Prostate gland (tissue), 2 donors: ENCODE measurements at places on chromosomes 2 and 18. TPM values are rescaled to one million over a fixed set of nuclear protein-coding genes. Genes with fewer than 3 reads are reported as not detected.
A peak's percentile ranks its signal among the peaks of the same experiment; 100 is the strongest.

DNA sequence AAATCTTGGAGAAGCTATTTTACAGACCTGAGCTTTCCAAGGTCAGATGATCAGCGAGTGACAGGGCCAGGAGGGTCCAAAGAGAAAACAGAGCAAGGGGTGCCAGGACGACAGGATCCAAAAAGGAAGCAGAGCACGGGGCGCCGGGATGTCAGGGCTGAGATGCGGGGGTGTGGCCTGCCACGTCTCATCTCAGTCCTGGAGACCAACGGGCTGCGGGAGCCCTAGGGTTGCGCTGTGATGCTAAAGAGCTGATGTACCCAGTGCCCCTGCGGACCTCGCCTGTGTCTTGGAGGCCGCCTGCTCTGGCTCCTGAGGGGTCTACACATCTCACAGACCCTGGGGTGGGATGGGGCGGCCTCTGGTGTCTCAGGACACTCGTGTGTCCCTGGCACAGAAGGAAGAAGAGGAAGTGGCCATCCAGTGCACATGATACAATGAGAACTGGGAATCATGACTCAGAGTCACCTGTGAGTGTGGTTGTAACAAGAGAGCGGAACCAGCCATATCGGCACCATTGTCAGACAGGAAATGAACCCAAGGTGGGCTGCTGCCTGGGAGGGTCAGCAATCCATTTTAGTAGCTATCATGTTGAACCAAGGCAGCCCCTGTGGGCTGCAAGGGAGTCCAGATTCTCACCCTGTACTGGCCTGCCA lies 97.8 kb downstream of the MYT1L start:
- H3K27me3 ChIP-seq: no peaks in the 10 kb centered on the region
- DNase-seq: no peak
- no peak overlapping the region for H3K27ac ChIP-seq

- H3K36me3 ChIP-seq: no peaks in the 10 kb centered on the region
- H3K4me3 ChIP-seq: no peak overlapping the region
- DNase-seq: peak; percentile 52
- H3K4me1 ChIP-seq: no peaks in the 10 kb centered on the region
- peaks cover 3% of the 10 kb centered on the region for H3K27me3 ChIP-seq
Observed at GRCh38 chr18:46481048-46481846, 175.8 kb downstream of the LOXHD1 start.

DNA sequence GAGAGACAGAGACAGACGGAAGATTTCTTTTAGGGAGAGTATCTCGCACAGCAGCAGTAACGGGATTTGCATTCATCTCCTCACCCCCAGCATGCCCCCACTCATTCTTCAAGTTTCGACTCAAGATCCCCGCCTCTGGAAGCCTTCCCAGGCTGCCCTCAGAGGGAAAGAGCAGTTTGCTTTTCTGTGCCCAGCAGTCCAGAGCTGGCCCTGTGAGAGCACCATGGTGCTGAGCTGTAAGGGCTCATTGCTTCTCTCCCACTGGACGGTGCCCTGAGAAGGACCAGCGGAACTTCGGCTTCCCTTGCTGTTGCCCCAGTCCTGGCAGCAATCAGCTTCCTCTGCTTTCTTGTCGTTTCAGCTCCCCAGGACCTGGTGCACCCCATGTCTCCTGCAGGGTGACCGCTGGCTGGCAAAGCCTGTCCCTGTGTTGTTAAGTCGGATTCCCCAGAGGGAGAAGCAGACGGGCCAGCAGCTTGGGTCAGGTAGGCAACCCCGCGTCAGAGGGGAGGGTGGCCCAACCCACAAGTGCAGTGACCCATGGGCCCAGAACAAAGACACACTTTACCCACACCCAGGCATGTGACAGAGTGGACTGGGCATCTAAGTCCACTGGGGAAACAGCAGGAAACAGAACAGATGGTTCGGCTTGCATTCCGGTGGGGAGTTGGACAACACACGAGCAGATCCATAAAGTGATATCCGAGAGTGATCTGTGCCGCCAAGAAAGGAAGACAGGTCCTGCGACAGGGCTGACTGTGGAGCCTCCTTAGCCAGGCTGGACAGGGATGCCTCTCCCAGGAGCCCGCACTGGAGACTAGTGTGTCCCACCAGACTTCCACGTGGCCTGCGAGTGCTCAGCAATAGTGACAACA lies 36.6 kb downstream of the TMEM177 start:
- H3K27ac ChIP-seq: no peak overlapping the region
- H3K27me3 ChIP-seq: no peaks in the 10 kb centered on the region
- H3K36me3 ChIP-seq: no peaks in the 10 kb centered on the region
- DNase-seq: no peak
- H3K4me3 ChIP-seq: no peak overlapping the region

DNA sequence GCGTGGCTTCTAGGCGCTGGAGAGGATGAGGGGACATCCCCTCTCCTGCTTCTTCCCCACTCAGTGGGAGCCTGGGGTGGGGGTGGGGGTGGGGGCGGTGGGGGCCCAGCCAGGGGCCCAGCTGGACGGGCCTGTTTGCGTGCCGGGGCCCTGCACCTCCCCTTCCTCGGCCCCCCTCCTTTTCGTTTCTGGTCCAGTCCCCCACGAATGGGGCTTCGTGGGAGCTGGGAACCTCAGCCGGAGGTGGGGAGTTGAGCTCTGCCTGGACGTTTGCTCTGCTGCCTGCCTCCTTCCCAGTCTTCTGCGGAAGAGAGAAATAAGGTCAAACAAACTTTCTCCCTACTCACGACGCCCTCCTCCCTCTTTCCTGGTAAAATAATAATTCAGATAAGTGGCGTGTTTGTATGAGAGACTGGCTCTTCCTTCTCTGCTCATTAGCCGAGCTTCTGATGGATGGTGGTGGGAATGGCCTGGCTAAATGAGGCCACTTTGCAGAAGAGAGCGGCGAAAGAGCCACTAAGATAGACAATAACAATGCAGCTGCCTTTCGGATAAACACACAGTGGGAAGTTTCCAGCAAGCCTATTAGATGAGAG lies 782 bp downstream of the MTA3 start:
- no peaks in the 10 kb centered on the region for H3K27me3 ChIP-seq
- H3K4me3 ChIP-seq: peak overlapping the region; percentile 77
- no peaks in the 10 kb centered on the region for H3K4me1 ChIP-seq
- H3K36me3 ChIP-seq: no peaks in the 10 kb centered on the region
- peak; percentile 12 for DNase-seq

The MPHOSPH10 gene
- 20.2 TPM for total RNA-seq

GRCh38 chr18:22346953-22347605 lies 70.6 kb downstream of the CTAGE1 start:
- no peaks in the 10 kb centered on the region for H3K4me1 ChIP-seq
- H3K27ac ChIP-seq: no peak overlapping the region
- H3K27me3 ChIP-seq: no peaks in the 10 kb centered on the region
- no peaks in the 10 kb centered on the region for H3K36me3 ChIP-seq

The PHLPP1 gene
- 44.1 TPM for total RNA-seq

The ONECUT2 gene
- 0.09 TPM for total RNA-seq
